ENCODE measurements at places on chromosomes 3 and 15.

- DNase-seq: no peak
Observed at GRCh38 chr3:149706905-149707304, 45.4 kb downstream of the COMMD2 start.

GRCh38 chr3:197957790-197958133 lies 2.3 kb upstream of the LMLN start:
- DNase-seq: no peak

DNA sequence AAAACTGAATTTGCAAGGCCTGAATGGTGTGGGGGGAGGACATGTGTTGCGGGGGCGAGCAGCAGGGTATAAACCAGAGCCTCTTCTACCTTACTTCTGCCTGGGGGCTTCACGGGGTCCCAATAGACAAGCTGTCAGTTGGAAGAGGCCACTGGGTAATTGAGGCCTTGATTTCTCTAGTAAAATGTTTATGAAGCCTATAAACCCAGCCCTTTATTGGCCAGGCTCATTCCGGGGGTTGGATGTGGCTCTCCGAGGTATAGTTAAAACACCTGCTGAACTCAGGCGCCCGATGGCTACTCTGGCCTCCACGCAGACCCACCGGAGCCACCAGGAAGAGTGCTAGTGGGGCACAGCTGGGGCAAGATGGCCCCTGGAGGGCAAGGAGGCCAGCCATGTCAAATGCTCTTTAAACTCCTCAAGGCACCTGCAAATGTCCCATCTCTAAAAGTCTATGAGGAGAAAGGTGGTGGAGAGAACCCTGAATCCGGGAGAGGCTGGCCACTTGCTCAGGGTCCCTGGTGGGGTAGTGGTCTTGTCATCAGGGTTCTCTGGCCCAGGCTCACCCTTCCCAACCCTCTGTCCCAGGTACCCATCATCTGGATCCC lies 34.3 kb downstream of the IGDCC3 start:
- DNase-seq: no peak

DNA sequence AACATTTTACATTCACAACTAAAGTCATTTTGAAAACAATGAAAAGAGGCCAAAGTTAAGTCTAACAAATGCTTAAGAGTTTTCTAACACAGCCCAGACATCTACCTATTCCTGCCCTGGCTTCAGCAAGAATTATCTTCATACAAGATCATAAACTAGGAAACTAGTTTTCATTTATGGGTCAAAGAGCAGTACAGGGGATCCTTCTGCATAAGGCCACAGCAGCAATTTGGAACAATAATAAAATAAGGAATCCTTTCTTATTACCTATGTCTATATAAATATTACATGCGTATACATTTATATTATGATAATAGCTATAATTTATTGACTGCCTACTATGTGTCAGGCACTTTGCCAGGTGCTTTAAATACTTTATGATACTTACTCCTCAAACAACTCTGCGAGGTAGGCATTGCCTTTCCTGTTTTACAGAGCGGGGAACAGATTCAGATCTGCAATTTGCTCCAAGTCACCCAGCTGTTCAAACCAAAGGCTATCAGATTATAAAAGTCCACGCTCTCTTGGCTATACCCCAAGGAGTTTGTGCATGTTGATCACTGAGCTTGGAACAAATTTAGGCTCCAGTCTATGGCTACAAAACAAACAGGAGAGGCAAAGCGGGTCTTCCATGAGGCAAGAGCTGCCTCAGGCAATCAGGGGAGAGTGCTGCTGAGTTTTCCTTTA lies 196.4 kb downstream of the RORA start:
- DNase-seq: no peak

DNA sequence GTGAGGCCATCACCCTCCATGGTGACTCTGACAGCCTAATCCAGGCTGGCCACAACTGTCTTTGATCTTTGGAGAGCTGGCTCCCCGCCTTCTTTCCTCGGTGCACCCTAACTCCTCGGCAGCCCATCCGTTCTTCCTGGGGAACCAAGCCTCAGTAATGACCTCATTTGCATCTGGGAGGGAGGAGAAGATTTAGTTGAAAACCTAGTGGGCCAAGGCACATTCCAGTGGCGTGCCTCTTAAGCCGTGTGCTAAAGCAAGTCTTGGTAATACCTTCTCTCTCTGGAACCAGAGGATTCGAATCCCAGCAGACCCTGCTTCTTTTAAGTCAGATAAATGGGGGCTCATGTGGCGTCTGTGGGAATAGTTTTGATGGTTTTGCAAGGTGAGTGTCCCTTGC lies 233.1 kb downstream of the EBLN2 start:
- no peak for DNase-seq

DNA sequence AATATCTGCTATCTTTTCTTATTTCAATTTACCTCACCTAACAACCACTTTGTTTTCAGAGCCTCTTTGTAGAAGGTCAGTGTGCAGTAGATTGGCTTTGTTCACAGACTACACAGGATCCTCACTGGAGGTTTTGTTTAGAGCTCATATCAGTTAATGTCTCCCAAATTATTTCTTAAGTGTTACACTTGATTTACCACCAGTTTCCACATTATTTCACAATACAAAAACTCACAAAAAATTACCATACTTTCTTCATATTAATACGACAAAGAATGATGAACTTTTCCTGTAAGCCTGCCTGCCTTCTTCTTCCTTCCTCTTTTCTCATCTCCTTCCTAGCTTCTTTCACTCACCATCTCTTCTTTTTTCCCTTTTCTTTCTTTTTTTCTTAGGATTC lies 133.3 kb downstream of the ALCAM start:
- no peak for DNase-seq

DNA sequence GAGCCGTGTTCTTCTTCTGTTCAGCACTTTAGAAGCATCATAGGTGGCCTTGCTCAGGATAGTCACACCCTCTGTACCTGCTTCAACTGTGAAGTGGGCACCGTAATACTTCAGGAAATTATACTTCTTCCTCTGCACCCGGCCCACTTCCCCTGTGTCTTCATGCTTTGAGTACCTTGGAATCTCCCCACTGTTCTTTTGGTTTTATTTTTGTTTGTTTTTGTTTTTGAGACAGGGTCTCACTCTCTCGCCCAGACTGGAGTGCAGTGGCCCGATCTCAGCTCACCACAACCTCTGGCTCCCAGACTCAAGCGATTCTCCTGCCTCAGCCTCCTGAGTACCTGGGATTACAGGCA lies 1.7 kb downstream of the P2RY14 start:
- DNase-seq: no peak

DNA sequence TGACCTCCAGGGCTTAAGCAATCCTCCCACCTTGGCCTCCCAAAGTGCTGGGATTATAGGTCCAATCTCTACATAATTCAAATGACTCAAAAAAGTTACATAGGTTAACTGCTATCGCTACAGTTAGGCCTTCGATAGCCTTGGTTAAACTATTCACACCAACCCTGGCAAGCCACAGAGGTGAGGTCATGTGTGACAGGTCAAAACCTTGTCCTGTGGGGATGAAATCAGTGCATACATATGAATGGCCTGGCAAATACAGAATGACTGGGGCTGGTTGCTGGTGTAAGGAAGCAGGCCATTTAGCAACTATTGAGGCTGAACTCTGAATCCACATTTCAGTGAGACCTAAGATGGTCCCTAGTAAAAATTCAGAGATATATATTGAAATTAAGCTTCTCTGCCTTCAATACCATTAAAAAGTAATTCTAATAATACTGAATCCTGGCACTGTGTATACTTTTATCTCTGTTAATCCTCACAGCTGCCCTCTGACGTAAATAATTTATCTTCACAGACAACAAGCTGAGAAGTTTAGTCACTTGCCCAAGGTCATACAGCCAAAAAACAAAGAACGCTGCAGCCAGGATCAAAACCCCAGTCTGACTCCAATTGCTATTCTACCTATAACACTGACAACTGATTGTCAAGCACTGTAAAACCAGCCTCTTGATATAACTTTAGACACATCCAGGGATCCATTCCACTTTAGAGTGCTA lies 35.3 kb downstream of the MKRN2 start:
- DNase-seq: no peak

DNA sequence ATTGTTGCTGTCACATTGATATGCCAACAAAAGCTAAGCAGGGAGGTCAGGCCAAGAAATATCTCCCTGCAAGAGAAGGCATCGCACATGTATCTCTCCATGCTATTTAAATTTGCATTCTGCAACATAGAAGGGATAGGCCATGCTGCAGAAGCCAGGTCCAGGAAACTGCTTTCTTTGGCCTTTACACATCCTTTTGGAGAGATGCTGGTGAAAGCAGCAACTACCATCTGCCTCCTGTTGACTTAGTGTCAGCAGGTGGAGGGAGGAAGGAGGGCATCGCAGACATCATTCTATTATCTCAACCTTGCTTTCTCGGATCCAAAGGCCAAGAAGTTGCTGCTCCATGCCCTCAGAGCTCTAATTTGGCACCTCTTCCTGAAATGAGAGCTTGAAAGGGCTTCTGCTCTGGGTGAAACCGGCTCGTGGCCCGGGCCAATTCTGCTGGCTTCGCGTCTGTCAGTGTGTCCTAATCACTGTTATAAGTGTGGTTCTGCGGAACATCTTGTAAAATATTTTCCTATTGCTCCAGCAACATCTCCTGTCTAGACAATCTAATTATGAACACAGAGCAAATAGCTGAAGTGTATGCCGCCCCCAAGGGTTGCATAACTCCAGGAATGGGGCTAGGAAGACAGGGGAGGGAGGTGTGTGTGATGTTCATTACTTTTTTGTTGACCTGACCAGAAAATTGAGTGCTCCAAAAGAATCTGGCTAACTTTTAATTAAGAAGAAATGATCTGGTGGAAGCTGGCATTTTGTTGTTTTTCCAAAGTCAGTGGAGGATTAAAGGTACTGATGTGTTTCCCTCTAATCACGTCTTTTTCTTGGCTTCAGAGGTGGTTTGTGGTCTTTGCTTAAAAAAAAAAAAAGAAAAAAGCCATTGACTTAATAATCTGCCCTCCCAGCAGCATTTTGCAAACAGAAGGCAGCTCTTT lies 89.1 kb downstream of the TPRG1 start:
- peak; percentile 76 for DNase-seq

GRCh38 chr3:127546970-127547733 lies 43.4 kb downstream of the TPRA1 start:
- DNase-seq: peak; percentile 54

DNA sequence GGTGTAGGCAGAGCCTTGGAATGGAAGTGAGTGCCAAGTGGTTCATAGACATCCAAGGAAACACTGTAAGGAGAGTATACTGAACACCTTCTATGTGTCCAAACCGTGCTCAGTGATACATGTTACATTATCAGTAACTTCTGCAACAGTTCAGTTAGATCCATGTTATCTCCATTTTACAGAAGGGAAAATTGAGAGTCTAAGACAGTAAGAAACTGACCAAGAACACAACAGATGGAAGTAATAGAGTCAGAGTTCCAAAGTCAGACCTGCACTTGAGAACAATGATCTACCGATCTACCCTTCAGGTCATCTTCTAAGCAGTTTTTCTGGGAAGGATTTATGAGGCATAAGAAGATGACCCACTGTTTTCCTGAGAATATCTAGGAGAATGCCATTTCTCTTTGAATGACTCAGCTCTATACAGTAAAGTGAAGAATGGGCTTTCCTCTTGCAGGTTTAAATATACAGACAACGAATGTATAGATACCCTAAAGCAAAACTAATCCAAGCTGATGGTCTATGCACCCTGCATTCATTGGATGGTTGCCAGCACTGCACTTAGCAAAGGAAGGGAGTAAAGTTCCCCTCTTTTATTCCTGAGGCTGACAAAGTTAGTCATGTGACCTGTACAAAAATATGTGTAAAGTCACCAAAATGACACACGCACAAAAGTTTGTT lies 604.1 kb upstream of the MDFIC2 start:
- DNase-seq: no peak

GRCh38 chr15:39642011-39642640 lies 61.2 kb downstream of the THBS1 start:
- DNase-seq: no peak

- DNase-seq: no peak
Observed at GRCh38 chr3:197124713-197125112, 95.1 kb upstream of the MELTF start.

DNA sequence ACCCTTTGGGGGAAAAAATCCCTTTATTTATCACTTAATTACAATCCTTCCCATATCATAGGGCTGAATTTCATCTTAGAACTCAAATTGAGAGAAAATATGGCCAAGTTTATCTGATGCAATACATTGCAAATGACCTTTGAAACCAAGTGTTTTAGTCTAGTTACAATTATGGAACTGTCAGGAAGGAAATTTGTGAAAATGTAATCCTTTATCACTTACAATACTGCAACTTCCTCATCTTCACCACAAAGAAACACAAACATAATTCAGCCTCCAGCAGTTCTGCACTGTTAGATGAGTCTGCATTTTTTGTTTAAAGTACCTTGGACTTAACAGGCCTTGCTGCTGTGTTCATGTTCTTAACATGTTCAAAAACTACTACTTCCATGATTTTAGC lies 4.6 kb downstream of the CCPG1 start:
- DNase-seq: no peak

DNA sequence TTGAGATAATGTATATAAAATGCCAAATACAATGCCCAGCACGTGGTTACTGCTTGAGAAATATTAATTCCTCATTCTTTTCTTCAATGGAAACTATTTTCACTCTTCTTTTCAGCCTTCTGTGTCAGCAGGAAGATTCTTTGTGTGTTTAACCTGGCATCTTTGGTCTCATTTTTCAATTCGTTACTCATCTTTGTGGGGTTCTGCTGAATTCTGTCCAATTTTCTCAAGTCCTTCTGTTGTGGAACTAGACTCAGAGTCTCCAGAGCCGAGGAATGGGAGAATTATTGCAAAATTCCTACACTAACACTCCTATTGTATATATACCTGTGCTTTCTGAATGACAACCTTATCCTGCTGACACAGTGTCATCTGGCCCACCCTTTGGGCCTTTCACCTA lies 96.8 kb upstream of the RGMA start:
- DNase-seq: no peak

DNA sequence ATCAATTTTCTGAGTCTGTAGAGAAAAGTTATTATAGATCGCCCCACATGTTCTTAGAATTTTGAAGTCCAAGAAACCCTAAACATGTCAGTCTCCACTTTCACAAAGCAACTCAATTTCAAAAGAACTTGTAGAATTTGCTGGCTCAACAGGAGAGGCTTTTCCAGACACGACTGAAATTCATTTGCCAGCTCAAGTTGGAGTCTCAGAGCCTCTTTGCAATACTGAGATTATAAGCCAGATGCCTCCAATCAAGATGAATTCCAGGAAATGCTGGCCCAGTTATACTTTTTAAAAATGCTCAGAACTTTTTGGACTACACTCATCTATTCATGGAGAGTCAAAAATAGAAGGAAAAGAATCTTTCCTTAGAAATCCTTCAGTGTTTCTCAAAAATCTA lies 56.9 kb upstream of the NLGN1 start:
- no peak for DNase-seq

GRCh38 chr3:117990627-117991026 lies 1044.0 kb downstream of the IGSF11 start:
- no peak for DNase-seq

DNA sequence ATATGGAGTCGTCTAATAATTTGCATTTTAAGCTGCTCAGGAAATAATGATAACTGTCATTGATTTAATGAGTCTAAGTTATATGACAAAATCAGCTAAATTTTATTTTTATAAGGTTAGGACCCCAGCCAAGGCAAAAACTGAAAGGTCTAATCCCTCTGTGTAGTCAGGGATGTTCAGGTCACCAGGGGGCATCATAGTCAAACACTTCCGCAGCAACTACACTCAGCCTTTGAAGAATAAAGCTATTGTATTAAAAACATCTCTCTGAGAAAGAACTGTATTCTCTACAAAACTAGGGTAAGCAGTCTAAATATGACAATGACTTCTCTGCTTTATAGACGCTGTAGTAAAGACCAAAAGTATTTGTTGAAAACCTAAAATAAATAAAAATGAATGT lies 15.0 kb downstream of the INTS14 start:
- no peak for DNase-seq

All from Right ventricle myocardium superior (tissue), 1 donor.